ENCODE measurements at places on chromosomes 5 and 9.
A peak's percentile ranks its signal among the peaks of the same experiment; 100 is the strongest.

- no peak overlapping the region for H3K4me3 ChIP-seq
- H3K27me3 ChIP-seq: no peaks in the 10 kb centered on the region
- no peak for DNase-seq
- no peaks in the 10 kb centered on the region for H3K4me1 ChIP-seq
These were observed 85.1 kb upstream of the GRHPR start for GRCh38 chr9:37337301-37337890.

DNA sequence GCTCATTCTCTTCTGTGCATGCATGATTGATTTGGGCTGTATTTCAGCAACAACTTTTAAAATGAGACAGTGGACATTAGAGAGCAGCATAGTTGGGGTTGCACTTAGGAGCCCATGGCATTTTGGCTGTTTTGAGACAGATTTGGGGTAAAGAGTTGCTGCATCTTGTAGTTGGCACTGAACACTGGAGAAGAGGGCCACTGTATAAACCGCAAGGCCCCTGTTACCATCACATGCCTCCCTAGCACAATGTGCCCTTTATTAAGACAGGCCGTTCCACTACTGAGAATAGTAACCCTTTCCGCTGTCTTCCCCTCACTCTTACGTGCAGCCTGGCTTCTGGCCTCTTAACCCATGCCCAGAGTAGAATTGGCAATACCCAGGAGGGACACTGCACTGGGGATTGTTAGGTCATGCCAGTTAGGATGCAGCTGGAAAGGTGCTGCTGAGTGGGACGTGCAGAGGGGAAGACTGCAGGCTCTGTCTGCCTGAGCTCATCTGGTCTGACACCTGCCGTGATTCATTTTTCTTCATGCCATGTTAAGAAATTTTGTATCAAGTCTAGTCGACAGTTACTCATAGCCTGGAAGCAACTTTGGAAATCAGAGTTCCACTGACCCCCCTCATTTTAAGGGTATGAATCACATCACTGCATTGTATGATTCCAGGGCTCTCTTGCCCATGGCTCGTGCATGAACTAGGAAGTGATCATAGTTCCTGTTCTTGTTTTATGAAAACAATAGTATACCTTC is 146.9 kb upstream of the DMRT1 start:
- H3K4me3 ChIP-seq: peak overlapping the region; percentile 88
- DNase-seq: no peak
- H3K36me3 ChIP-seq: peaks cover under 1% of the 10 kb centered on the region
- no peaks in the 10 kb centered on the region for H3K27me3 ChIP-seq
- H3K4me1 ChIP-seq: peaks cover 21% of the 10 kb centered on the region
- H3K27ac ChIP-seq: peak overlapping the region; percentile 99

GRCh38 chr5:9265441-9266287 is 280.2 kb downstream of the SEMA5A start:
- H3K4me1 ChIP-seq: no peaks in the 10 kb centered on the region
- peak overlapping the region; percentile 96 for H3K27ac ChIP-seq
- no peaks in the 10 kb centered on the region for H3K27me3 ChIP-seq
- no peak overlapping the region for H3K4me3 ChIP-seq

DNA sequence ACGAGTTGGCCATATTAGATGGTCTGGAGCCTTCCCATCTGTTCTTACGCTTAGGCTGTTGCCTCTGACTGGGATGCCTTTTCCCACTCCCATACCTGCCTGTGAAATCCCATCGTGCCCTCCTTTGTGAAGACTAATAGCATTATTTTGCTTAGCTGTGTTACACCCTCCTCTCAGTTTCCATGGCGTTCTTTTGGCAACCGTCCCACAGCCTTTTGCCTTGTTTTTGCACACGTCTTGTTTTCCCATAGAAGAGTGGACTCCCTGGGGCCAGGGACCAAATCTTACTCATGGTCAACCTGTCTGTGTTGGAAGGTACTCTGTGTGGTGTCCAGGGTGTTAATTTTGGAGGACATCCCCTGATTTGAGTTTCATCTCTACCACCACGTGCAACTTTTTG is 242.1 kb downstream of the HSPA4 start:
- H3K36me3 ChIP-seq: no peaks in the 10 kb centered on the region
- H3K4me3 ChIP-seq: no peak overlapping the region
- no peak for DNase-seq
- no peaks in the 10 kb centered on the region for H3K4me1 ChIP-seq
- no peaks in the 10 kb centered on the region for H3K27me3 ChIP-seq

DNA sequence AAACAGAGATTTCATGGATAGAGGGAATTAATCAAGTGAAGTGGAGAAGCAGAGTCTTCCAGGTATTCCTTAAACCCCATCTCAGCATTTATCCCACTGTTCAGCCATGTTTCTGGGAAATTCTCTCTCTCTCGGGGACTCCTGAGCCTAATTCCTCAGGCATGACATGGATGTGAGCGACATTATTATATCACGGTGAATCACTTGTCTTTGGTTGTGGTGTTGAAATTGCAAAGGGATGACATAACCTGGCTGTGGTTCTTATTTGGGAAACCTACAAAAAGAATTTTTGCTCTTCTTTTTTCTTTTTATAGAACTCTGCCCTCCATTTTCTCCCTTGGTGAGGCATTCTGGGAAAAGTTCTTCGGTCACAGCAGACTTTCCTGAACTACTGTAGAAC is 457.9 kb upstream of the PTGER4 start:
- H3K27me3 ChIP-seq: no peaks in the 10 kb centered on the region
- no peak overlapping the region for H3K4me3 ChIP-seq
- no peak overlapping the region for H3K27ac ChIP-seq
- DNase-seq: no peak
- no peaks in the 10 kb centered on the region for H3K4me1 ChIP-seq

DNA sequence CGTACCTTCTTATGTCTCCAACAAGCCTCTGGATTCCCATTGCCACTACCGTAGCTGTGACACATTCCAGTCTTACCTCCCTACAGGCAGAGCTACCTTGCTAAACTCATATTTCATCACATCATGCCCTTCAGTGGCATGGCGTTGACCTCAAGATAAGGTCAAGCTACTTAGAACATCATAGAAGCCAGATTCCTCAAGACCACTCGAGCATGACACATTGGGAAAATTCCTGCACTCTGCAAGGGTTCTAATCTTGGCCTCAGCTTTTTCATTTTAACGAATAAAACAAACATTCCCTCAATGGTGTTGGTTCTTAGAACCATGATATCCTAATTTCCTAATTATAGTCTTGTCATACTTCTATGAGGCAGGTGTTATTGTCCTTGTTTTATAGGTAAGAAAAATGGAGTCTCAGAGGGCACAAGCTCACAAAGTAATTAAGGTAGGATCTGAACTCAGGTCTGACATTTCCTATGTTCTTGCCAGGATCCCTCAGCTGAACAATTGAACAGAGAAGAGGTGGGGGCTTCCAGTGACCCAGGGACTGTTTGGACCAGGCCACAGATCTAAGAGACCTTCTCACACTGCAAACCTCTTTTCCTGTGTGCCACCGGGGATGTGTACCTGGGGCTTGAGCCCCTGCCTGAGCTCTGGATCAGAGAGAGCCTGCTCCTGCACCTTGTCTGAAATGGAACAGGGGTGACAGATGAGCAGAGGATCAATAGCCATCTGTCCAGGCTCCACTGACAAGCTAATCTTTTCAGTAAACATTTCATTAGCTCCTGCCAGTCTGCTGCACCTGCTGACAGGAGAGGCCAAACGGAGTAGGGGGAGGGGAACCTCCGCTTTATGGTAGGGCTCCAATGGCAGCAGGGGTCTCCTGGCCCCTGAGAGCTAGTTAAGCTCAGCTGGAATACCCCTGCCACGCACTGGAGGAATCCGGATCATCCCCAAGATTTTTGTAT is 49.3 kb downstream of the ALG2 start:
- H3K27ac ChIP-seq: no peak overlapping the region
- H3K4me1 ChIP-seq: no peaks in the 10 kb centered on the region
- no peak overlapping the region for H3K4me3 ChIP-seq
- no peak for DNase-seq

DNA sequence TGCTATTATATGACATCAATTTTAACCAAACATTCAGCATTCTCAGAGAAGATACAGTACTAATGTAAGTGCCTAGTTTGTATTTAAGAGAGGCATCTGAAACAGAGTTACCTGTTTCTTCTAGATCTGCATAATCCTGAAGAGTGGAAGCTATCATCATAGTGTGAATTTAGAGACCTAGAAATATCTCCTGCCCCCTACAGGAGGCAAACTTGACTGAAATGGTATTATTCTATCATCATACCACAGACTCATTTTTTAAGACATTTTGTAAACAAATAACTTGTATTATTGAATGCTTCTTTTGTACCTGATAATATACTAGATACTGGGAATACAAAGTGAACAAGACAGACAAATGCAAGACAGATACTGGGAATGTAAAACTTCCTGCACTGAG is 216.8 kb upstream of the RPS23 start:
- no peaks in the 10 kb centered on the region for H3K36me3 ChIP-seq
- no peaks in the 10 kb centered on the region for H3K4me1 ChIP-seq
- H3K27ac ChIP-seq: no peak overlapping the region
- H3K27me3 ChIP-seq: no peaks in the 10 kb centered on the region
- DNase-seq: no peak

DNA sequence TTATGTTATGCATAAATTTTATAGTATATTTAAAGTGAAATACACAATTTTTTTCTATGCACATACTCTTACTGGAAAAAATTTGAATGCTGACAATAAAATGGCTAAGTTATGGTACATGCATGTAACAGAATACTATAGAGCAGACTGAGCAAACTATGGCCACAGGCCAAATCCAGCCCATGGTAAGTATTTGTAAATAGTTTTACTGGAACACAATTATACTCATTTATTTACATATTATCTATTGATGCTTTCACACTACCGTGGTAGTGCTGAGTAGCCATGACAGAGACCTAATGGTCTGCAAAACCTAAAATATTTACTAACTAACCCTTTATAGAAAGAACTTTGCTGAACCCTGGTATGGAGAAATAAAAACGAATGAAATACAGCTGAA is 45.7 kb downstream of the TEX10 start:
- no peaks in the 10 kb centered on the region for H3K4me1 ChIP-seq
- DNase-seq: no peak
- peaks cover 2% of the 10 kb centered on the region for H3K36me3 ChIP-seq
- no peaks in the 10 kb centered on the region for H3K27me3 ChIP-seq
- no peak overlapping the region for H3K4me3 ChIP-seq

- no peaks in the 10 kb centered on the region for H3K36me3 ChIP-seq
- H3K4me1 ChIP-seq: no peaks in the 10 kb centered on the region
These were observed 223.4 kb upstream of the PRR16 start for GRCh38 chr5:120240706-120241105.

DNA sequence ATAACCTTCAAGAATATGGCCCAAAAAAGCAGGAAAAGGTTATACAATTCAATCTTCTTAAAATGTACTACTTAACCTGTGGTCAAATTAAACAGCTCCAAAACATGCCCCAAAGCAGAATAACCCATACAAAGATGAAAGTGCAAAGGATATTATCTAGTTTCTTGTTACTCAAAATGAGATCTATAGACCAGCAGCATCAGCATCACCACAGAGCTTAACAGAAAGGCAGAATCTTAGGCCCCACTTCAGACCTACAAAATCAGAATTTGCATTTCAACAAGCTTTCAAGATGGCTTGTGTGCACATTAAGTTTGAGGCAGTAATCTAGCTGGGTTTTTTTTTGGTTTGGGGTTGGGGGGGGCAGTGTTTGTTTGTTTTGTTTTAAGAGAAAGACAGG is 54.0 kb downstream of the SCAI start:
- no peaks in the 10 kb centered on the region for H3K4me1 ChIP-seq
- no peaks in the 10 kb centered on the region for H3K27me3 ChIP-seq
- no peak overlapping the region for H3K27ac ChIP-seq
- no peaks in the 10 kb centered on the region for H3K36me3 ChIP-seq
- no peak for DNase-seq
- H3K4me3 ChIP-seq: no peak overlapping the region

DNA sequence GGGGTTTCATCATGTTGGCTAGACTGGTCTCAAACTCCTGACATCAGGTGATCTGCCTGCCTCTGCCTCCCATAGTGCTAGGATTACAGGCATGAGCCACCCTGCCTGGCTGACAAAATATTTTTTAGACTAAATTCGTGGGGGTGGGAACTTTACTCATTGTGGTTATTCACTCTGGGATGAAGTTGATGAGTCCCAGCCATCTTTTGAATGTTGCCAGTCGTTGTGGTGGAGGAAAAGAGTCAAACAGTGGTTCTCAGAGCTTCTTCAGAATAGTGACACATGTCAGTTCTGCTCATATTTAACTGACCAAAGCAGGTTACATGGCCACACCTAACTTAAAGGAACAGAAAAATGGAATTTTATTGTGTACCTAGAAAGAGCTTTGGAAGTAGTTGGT is 6.9 kb downstream of the SREK1 start:
- H3K4me1 ChIP-seq: peaks cover 2% of the 10 kb centered on the region
- H3K27me3 ChIP-seq: no peaks in the 10 kb centered on the region
- no peaks in the 10 kb centered on the region for H3K36me3 ChIP-seq
- no peak overlapping the region for H3K27ac ChIP-seq

DNA sequence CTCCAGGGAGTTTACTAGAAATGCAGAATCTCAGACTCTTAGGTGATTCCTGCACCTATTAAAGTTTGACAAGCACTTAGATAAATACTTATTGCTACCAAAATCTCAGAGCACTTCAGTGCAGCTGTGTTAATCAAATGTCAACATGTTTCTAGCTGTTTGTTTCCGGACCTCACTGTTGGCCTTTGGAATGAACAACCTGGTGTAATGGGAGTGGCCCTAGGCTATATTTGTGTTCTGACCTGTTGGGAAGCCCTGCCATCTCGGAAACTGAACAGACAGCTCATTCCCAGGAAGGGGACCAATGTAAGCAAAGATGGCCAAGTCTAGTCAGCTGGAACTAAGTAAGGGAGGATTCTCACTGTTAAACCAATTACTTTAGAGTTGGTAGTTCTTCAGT is 145.0 kb upstream of the SLC28A3 start:
- no peaks in the 10 kb centered on the region for H3K27me3 ChIP-seq
- H3K4me3 ChIP-seq: no peak overlapping the region
- H3K27ac ChIP-seq: no peak overlapping the region
- DNase-seq: no peak
- H3K36me3 ChIP-seq: no peaks in the 10 kb centered on the region
- H3K4me1 ChIP-seq: no peaks in the 10 kb centered on the region

GRCh38 chr9:112869917-112870316 is 20.8 kb downstream of the SLC46A2 start:
- no peaks in the 10 kb centered on the region for H3K27me3 ChIP-seq
- H3K4me1 ChIP-seq: no peaks in the 10 kb centered on the region
- DNase-seq: no peak
- H3K36me3 ChIP-seq: no peaks in the 10 kb centered on the region
- H3K4me3 ChIP-seq: no peak overlapping the region

DNA sequence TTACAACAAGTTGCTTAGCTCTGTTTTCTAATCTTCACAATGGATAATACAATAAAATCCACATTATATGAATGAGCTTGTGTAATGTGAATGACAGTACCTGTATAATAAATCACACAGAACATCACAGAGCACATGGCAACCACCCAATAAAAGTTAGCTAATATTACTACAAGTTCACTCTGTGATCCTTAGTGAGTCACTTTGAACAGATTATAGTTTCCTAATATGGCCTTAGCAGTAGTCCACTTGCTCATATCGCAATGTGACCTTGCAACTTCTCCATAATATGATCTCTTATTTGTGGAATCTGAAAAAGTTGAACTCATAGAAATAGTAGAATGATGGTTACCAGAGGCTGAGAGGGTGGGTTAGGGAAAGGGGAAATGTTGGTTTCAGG is 361.3 kb downstream of the PTPRD start:
- H3K27ac ChIP-seq: no peak overlapping the region
- H3K4me1 ChIP-seq: no peaks in the 10 kb centered on the region
- H3K27me3 ChIP-seq: no peaks in the 10 kb centered on the region
- DNase-seq: no peak

Measured in aorta (tissue), 5 donors.